Activated naive CD4-positive, alpha-beta T cell treated with anti-CD3 and anti-CD28 coated beads, Interleukin-2, amount 50 U/mL, for 72 hours (primary cell): ENCODE measurements at places on chromosomes 1 and 21.

DNA sequence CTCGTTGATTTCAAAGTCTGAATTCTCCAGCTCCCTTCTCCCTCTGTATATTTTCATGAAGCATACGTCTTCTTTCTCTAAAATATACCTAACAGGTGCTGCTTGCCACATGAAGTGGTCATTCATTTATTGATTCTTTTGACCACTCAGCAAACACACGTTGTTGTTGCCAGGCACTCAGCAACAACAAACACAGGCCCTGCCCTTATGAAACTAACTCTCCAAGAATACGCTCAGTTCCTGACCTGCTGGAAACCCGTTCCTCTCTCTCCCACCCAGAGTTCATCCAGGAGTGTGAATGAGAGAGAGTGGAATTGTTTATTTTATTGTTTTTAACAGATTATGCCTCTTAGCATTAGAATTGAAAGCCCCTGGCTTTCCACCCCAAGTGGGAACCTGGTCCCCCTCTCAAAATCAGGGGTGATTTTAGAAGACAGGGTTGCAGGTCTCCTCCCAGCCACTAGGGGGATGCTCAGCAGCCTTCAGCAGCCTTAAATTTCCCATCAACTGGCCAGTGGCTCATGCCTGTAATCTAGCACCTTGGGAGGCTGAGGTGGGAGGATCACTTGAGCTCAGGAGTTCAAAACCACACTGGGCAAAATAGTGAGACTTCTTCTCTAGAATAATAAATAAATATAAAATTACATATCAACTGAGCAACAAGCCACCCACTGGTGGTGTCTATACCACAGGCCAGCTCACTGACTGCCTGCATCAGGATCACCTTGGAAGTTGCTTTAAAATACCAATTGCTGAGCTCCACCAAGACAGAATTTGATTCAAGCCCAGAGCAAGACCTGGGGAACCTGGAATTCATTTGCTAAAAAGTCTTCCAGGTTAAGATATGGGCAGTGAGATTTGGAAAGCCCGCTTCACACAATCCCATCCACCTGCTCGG, 181.0 kb upstream of the KLHDC7A start:
- peak; percentile 21 for DNase-seq

GRCh38 chr1:185803241-185803640, 69.0 kb downstream of the HMCN1 start:
- DNase-seq = no peak

- DNase-seq = no peak
These were observed 45.0 kb downstream of the NEK2 start for GRCh38 chr1:211630236-211631081.

- no peak for DNase-seq
These were observed 21.9 kb downstream of the FAM20B start for GRCh38 chr1:179047636-179047997.

- DNase-seq = no peak
These were observed 45.0 kb upstream of the BCL10 start for GRCh38 chr1:85321237-85321964.

- no peak for DNase-seq
These were observed 1.5 kb downstream of the RABGGTB start for GRCh38 chr1:75787524-75787923.

- no peak for DNase-seq
These were observed 23.8 kb downstream of the MAP3K7CL start for GRCh38 chr21:29154270-29154669.

DNA sequence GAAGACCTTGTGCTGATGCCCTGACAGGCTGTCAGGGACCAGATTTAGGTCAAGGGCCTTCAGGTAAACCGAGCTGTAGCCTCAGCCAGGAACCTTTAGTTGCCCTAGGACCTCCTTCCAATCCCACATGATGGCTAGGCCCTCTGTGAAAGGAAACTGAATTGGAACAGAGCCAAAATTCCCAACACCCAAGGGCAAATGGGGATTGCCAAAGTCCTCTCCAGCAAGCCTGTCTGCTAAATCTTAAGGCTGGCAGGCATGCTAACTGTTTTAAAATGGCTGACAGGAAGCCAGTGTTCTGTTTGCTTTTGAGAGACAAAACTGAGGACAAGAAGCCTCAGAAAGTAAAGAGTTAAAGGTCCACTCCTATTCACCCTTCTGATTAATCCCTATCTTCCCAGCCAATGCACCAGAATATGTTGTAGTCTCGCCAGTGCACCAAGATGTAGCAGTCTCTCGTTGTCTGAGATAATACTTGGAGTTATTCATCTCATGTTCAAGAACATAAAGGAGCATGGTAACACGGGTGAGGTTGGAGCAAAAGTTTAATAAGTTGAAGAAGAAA, 35.1 kb downstream of the MSTO1 start:
- no peak for DNase-seq

DNA sequence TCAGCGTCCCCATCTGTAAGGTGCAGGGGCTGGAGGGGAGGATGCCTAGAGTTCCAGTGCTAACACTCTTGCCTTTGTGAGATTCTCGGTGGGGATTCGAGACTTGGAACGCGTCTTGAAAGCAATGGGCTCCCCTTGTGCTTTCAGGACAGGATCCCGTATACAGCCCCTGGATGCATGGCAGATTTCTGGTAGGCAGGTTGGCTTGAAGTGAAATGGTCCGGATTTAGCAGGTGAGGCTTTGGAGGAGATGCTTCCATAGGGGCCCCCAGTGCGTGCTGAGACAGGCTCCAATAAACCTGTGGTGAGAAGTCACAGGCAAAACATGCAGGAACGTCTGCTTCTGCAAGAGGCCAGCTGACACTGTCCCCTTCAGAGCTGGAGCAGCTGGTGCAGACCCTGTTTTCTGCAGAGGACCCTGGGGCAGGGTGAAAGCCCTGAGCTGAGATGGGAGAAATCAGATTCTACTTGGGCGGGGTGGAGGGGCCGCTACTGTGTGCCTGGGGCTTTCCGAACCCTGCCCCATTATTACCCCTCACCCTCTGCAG, 270.4 kb downstream of the PTPRU start:
- DNase-seq = no peak

DNA sequence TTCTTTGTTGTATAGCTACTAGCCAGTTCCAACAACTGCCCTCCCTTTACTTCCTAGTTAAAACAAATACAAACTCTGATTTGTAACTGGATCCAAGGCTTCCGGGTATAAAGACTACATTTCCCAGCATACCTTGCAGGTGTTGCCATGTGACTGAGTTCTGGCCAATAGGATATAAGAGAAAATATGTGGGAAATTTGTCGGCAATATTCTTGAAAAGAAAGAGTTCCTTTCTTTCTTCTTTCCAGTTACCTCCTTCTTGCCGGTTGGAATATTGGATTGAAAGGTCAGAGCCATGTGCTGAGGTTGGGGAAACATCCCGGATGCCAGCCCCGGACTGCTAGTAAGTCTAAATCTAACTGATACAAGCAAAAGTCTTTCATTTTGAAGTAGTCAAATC, 23.0 kb upstream of the ZBTB40 start:
- peak; percentile 21 for DNase-seq

DNA sequence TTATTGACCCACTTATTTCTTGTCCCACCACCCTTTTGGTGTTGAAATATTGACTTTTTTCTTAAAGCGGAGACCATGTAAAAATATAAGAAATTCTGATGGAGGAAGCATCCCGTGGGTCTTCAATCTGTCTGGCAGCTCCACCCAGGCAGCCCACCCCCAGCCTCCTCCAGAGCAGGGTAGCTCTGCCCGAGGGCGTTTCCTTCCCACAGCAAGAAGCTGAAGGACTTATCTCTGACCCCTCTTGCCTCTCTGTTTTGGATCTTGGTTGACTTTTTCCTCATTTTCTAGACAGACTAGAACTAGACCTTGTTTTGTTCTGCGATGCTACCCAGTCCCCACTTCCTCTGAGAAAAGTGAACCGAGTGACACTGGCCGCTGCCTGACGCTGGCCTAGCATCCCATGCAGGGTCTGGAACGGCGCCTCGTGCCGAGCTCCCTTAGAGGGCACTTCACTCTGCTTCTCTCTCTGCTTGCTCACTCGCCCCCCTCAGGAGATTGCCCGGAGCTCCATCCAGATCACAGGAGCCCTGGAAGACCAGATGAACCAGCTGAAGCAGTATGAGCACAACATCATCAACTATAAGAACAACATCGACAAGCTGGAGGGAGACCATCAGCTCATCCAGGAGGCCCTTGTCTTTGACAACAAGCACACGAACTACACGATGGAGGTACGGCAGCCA, 40.4 kb upstream of the MTR start:
- DNase-seq = no peak

GRCh38 chr1:155474146-155474545, 88.5 kb downstream of the ASH1L start:
- no peak for DNase-seq

GRCh38 chr1:239995281-239995680, 96.4 kb upstream of the FMN2 start:
- DNase-seq = no peak

GRCh38 chr1:85576642-85577418, 3.7 kb upstream of the CCN1 start:
- DNase-seq = no peak

DNA sequence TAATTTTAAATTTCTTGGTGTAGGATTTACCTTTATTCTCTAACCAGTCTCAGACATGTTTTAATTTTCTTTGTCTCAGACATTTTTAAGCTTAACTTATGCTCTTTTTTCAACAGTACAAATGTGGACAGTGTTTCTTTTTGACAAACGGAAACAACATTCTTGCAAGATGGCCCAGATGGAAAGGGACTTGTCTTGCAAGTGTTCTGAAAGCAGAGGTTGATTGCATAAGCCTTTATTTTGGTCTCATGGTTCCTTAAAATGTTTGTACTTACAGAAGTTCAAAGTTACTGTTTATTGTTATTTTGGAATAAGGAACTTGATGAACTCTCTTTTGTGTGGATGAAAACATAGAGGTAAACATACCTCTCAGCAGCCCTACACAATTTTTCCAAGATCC, 22.9 kb downstream of the SMAP2 start:
- no peak for DNase-seq

DNA sequence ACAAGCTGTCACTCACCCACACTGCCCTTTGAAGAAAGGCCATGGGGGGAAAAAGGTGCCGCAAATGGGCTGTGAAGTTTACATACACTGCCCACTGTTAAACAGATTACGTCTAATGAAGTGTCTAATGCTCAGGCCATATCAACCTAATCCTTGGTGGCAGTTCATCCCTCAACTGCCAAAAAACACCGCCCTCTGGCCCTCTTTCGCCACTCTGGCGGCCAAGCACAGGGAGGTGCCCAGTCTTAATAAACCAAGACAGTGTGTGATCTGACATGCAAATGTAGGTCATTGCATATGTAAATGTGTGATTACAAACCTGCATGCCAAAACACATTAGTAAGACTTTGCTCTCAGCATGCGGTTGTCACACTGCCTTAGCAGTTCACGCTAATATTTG, 89.5 kb downstream of the NEK7 start:
- no peak for DNase-seq

- DNase-seq = no peak
These were observed 27.0 kb downstream of the ABCA4 start for GRCh38 chr1:94093996-94094395.

DNA sequence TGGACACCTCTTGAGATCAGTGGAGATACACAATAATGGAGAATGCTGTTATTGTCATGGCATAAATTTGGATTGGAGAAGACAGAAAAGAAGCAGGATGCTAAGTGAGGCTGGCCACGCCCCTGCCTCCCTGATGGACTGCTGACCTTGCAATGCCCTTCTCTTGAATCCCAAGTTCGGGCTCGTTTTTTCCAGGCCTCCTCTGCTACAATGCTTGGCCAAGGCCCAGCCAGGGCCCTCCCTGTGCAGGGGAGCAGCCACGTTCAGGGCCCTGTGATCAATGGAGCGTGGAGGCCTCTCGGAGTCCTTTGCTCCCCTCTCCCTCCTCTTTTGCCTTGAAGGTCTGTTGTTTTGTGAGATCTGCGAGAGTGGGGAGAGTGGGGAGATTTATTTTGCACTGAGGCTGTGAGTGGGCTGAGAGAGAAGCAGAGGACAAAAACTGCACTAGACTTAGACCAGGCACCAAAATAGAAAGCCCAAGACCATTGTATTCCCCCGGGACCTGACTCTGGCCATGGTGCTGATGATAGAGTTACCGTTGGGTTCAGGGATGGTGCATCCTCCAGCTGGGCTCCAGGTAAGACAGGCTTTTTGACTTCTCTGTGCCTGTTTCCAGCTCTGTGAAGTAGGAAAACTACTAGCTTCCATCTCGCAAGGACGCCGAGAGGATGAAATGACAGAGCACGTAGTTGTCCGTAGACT, 268.6 kb downstream of the KAZN start:
- no peak for DNase-seq

DNA sequence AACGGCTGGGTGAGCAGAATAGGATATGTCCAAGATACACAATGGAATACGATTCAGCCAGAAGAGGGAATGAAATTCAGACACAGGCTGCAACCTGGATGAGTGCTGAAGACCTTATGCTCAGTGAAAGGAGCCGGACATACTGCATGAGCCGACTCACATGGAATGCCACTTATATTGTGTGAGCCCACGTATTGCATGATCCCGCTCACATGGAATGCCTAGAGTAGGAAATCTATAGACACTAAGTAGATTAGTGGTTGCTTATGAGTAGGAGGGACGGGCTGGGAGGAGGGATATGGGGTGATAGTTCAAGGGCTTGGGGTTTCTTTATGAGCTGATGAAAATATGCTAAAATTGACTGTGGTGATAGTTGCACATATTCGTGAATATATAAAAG, 26.8 kb downstream of the TMPRSS2 start:
- no peak for DNase-seq

DNA sequence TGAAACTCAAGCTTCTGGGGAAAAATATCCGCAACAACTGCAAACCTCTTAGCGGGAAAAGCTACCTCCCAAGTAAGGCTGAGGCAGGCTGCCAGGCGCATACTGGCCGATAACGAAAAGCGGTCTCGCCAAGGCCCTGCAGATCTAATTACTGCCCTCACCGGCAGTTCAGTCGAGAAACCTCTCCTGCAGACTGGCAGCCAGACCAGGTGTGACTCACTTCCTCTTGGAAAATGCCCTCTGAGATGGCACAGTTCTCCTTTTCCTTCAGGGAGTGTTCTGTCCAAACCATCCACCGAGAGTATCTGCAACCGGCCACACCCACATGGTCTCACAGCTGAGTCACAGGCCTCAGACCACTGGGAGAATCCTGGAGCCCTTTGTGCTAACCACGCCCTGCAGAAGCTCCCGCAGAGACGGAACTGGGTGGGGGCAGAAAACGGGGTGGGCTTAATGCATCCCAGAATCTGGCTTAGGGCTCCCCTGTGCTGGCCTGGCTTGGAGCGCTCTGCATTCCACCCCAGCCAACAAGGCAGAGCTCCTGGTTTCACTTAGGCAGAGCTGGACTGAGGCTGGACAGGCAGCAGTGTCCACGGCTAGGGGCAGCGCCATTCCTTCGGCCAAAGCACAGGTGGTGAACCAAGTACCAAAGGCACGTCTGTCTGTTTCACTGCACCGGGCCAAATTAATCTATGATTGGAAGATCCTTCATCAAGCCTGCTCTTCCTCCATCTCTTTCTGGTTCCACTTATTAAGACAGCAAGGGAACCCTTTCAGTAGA, 1.2 kb downstream of the S100A10 start:
- DNase-seq = peak; percentile 75
